ENCODE measurements at places on chromosomes 5 and 9.

- no peak for DNase-seq
These were observed 19.0 kb downstream of the TMC1 start for GRCh38 chr9:72540348-72540873.

- DNase-seq, result no peak
These were observed 404 bp upstream of the AFAP1L1 start for GRCh38 chr5:149271195-149271715.

- no peak for DNase-seq
These were observed 42.2 kb upstream of the C5orf58 start for GRCh38 chr5:170190436-170191134.

- DNase-seq, result peak; percentile 49
These were observed 69.6 kb downstream of the CCDC171 start for GRCh38 chr9:15622318-15622971.

DNA sequence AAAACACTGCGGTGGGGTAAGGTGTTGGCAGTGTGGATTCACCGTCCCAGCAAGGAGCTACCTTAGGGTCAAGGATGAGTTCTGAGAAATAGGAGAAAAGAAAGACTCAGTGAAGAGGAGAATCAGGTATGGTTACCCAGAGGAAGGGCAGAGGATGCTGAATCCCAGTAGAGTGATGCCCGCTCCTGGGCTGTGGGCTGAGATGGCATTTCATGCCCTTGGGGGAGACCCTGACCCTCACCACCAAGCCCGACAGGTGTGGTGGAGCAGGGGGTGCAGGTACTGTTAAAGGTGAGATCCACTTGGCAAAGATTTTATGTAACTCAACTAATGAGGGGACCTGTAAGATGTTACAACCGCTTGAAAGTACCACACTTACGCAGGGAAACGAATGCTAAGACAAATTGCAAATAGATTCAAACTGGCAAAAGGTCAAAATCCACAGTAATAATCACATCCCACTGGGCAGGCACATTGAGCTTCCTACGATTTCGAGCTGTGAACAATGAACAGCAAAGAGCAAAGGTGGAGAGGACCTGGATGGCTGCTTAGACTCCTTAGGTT, 2.1 kb downstream of the RNU6ATAC start:
- DNase-seq, result no peak

DNA sequence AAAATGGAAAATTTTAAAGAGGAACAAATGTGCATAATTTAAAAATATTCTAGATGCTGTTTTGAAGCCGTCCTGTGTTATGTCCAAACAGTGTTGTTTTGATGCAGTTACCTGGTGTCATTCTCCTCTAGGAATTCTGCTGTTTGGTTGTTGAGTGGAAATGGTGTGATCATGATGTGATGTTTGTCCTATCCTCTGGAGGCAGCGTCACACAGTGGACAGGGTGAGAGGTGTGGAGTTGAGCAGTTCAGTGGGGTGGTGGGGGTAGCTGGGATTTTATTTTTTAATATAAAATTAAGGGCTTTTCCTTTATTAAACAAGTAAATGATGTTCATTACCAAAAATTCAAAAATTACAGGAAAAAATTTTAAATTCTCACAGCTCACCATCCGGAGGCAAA, 31.2 kb downstream of the PRDM6 start:
- no peak for DNase-seq

DNA sequence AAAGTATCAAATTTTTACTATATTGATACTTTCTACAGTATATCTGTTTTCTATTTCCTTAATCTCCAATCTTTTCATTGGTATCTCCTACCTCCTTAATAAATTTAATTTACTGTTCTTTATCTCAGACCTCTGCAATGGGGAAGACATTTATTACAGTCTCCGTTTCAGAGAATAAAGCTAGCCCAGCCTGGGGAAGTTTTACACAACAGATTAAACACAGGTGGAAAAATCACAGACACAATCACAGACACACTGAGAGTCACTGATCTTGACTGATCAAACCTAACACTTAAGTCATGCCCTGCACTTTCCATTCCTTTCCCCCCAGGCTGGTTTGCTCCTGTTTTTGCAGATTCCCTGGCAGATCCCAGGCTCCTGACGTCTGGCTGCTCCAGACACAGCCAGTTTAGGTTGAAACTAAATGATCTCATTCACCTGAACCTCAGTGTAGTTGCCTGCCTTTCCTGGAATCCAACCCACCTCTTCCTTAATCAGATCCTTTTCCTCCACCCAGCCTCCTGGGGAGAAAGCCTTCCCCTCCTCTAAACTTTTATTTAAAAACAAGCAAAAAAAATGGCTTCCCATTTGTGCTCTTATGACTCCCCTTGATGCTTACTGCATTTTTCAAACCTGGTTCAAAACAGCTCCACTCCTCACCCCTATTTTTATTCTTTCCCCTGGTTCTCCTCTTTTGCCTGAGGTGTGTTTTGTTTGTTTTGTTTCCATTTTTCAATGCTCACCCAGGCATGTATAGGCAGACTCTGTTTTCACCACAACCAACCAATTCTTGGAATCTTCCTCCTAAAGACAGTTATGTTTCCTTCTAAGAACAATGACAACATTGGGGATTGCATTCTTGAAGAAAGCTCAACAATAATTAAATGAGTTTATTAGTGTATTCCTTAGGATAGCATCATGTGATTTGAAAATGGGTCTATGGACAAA, 29.5 kb upstream of the OSMR start:
- peak; percentile 37 for DNase-seq

DNA sequence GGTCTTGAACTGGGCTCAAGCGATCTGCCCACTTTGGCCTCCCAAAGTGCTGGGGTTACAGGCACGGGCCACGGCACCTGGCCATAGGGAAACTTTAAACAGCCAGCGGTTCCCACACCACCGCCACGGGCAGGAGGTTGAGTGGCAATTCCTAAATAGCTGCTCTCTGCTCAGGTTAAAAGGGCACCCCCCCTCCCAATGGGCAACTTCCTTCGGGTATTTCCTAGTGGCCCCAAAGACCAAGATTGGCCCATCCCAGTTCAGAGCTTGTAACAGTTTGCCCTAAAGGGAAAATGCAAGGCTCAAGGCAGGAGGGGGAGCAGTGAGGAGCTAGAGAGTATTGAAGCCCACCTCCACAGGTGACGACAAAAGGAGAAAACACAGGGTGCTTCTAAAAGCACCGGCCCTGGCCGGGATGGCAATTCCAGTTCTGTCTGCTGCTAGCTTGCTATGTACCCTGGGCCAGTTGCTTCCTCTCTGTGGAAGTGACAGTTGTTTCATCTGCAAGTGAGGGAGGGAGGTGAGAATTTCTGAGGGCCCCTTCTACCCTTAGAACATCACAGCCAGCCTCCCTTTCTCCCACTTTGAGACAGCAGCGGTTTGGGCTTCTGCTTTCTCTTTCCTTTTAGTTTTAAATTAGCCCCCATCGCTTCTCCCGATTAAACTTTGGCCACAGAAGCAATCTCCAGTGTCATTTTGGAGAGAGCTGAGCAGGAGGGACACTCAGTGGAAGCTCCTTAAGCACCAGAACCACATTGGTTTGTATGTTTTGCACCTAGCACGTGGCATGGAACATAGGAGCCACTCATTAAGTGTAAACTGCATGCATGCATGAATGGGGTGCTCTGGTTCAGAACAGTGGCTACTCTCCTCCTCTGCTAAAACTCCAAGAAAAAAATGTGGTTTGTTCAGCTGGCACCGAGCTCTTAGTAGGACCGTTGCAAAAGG, 17.3 kb upstream of the TNIP1 start:
- DNase-seq, result no peak

- DNase-seq, result no peak
These were observed 156.8 kb upstream of the MSX2 start for GRCh38 chr5:174567506-174568141.

- peak; percentile 13 for DNase-seq
These were observed 1312.0 kb upstream of the WWC1 start for GRCh38 chr5:166979307-166979895.

DNA sequence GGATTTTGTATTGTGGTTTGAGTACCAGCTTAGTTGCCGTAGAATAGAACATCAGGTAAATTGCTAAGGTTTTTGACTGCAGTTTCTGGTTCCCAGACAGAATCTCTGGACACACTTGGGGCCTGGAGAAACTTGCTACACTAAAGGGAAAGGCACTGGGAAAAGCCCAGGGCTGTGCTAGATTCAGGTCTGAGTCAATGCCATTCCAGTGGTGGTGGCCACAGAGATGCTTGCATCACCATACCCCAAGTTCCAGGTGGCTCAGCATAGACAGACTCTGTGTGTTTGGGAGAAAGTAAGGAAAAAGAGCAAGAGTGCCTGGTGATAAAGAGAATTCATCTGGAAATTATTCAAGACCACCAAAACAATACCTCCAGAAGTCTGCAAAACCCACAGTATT, 120.6 kb downstream of the HMHB1 start:
- no peak for DNase-seq

GRCh38 chr9:17402309-17402708, 176.6 kb upstream of the SH3GL2 start:
- DNase-seq, result no peak

- DNase-seq, result no peak
These were observed 921.8 kb downstream of the NR2F1-AS1 start for GRCh38 chr5:92659246-92659645.

GRCh38 chr5:173385832-173386360, 57.7 kb upstream of the STC2 start:
- DNase-seq, result no peak

GRCh38 chr9:127726871-127727270, 8.2 kb downstream of the TOR2A start:
- DNase-seq, result no peak

- DNase-seq, result no peak
These were observed 107.6 kb upstream of the CPEB4 start for GRCh38 chr5:173780235-173781234.

DNA sequence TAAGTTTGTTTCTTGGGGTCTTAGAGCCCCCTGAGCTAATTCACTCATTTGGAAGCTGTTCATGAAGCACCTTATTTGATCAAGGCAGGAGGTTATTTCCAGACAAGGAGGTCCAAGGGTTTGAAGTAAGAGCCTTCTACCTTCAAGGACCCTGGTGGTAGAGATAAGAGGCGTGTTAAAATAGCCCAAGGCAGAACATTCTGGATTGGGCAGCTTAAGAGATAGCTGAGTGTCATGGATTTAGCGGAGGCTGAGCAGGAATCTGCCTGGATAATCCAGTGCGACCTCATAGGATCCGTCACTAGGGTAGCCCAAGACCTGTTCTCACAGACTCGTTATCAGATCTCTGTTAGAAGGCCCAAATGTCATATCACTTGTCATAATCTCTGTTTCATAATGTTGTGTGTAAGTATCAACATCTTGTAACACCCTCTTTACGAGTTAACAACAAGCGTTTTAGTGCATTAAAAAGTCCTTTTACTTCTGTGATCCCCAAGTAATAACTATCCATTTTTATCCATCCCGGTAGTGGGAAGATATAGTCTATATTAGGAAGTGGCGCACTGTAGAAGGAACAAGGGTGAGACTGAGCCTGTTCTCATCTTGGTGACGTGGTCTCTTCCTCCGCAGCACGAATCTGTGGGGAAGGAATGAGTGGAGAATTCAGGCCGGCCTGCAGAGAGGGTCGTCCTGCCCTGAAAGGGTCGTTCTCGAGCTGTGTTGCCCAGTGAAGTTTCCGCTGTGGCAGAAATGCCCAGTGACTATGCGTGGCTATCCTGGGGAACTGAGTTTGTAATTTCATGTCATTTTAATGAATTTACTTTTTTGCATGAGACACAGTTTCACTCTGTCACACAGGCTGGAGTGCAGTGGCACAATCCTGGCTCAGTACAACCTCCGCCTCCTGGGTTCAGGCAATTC, 28.8 kb downstream of the SLC25A25 start:
- DNase-seq, result no peak

- DNase-seq, result no peak
These were observed 276.6 kb downstream of the ASTN2 start for GRCh38 chr9:117138231-117138630.

DNA sequence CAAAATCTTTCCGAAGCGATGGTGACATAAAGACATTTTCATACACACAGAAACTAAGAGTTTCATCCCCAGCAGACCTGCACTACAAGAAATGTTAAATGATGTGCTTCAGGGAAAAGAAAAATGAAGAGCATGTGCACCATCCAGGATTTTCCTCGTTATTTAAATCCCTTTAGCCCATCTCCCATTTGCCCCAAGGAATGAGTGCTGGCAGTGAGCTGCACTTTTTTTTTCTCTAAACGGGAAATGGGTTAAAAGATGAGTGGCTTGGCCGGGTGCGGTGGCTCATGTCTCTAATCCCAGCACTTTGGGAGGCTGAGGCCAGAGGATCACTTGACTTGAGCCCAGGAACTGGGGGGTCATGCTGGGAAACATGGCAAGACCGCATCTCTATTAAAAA, 6.8 kb upstream of the LRRC14B start:
- no peak for DNase-seq

GRCh38 chr9:88435336-88435735, 47.1 kb downstream of the SPIN1 start:
- DNase-seq, result no peak

DNA sequence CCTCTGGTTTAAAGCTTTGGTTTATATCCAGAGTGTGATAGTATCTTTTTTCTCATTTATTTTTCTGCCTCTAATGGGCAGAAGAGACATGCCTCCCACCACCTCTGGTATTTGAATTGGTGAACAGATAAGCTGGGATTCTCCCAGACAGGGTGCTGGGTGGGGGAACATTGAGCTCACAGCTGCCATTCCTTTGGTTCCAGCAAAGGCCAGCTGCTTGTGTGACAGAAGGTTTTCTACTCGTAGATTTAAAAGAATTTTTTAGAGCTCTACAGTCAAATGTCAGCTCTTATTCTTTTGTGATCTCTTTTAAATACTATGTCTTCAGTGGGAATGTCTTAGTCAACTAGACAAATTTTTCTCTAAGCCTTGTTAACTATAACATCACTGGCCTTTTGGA, 54.7 kb upstream of the ADAMTS16 start:
- DNase-seq, result no peak

DNA sequence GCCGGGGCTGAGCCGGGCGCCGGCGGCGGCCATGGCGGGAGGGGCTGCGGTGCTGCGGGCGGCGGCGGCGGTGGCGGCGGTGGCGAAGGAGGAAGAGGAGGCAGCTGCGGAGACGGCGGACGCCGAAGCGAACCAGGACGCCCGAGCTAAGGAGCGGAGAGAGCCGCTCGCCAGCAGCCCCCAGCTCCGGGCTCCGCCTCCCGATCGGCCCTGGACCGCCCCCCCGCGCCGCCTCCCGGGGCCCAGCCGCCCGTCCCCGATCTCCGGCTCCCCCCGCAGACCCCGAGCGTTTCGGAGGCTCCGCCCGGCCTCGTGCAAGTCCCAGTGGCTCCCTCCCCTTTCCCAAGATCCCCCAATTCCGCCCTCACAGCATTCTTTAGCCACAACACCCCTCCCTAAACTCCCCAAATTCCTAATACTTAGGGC, at the start of gene ASTN2:
Gene ASTN2, minus strand, starts transcription at position 152 of the 426 bp plus-strand sequence. Its CDS starts 119 bp downstream, at position 33.
- DNase-seq, result no peak

DNA sequence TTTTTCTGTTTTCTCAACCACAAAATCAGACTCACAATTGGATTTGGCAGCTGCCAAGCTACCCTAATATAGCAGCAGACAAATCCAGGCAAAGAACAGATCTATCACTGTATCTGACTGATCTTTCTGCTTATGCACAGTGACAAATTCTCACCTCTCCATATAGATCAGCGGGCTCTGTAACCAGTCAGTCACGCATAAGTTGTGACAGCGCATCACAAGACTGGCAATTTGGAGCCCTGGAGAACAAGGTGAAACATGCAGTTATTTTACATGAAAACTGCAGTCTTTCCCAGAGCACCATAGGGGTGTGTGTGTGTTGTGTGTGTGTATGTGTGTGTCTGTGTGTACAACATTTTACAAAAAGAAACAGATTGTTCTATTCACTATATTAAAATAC, 37.7 kb downstream of the RORB start:
- DNase-seq, result no peak

- no peak for DNase-seq
These were observed 124.3 kb downstream of the COL23A1 start for GRCh38 chr5:178465861-178466288.
